ENCODE measurements at places on chromosomes 16 and 17. TPM values are rescaled to one million over a fixed set of nuclear protein-coding genes. Genes with fewer than 3 reads are reported as not detected.

The YBX2 gene
- not detected for total RNA-seq

The ODAD4 gene
- total RNA-seq: 0.35 TPM

The KIF2B gene
- not detected for total RNA-seq

The ATXN1L gene
- total RNA-seq: 6.8 TPM

The CD19 gene
- not detected for total RNA-seq
